ENCODE measurements at places on chromosomes 7 and 10.

GRCh38 chr10:123019941-123020703, 11.3 kb downstream of the ACADSB start:
- no peak for DNase-seq

DNA sequence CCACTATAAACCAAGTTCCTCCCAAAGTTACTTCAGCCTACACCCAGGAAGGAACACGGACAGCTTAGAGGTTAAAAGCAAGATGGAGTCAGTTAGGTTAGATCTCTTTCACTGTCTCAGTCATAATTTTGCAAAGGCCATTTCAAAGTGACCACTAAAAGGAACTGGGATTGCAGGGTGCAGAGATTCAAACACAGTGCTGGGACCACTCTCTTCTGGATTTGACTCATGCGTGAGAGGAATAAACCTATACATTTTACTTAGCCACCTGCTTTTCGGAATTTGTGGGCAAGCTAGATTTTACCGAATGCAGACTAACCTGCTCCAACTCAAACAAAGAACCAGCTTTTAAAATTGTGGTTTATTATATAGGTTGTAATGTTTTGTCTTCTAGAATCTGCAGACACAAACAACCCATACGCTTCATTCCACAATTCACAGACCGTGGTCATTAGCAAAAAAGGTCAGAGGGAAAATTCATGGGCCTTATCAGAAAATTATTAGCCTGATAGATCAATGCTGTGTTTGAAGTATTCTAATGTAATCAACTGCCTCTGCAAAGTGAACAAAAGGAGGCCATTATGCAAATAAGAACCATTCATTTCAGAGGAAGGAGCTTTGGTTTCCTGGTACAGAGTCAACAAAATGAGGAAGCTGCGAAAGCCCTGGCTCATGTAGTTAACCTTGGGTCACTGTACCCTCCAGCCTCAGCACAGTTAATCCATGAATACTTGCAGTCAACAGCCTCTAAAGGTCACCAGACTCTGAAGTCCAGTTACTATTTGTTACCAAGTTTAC, 342.7 kb upstream of the KLF6 start:
- no peak for DNase-seq

DNA sequence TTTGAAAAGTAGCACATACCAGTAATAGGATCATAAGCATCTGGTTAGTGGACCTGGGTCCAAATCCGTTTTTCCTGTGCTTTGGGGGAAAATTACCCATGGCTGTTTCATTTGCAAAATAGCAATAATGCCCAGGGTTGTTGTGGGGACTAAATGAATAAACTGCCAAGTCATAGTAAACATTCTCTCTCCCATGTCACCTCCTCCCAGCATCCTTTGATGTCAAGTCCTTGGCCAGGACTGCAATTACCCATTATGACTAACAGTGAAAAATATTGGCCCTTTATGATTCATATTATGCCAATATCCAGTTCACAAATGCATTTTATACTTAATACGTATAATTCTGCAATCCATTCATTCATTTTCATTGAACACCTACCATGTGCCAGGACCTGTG, 23.0 kb downstream of the TOMM7 start:
- no peak for DNase-seq

- no peak for DNase-seq
These were observed 25.1 kb downstream of the HSPB1 start for GRCh38 chr7:76327610-76328009.

- peak; percentile 35 for DNase-seq
These were observed 71.2 kb downstream of the AOAH start for GRCh38 chr7:36653008-36653662.

DNA sequence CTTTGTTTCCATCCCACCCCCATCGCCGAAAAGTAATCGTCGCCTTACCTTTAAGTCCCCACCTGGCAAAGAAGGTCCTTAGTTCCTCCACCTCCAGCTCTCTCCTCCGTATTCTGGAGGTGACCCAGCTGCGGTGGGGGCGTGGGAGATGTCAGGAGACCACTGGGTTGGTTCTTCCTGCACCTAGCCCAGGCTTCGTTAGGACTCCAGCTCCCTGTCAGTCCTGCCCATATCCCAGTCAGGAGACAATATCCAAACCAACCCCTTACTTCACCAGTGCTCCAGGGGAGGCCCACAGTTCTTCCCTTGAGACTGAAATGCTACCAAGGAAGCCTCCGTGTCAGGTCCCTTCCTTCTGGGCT, 693 bp downstream of the ADIRF start:
- DNase-seq, result no peak

DNA sequence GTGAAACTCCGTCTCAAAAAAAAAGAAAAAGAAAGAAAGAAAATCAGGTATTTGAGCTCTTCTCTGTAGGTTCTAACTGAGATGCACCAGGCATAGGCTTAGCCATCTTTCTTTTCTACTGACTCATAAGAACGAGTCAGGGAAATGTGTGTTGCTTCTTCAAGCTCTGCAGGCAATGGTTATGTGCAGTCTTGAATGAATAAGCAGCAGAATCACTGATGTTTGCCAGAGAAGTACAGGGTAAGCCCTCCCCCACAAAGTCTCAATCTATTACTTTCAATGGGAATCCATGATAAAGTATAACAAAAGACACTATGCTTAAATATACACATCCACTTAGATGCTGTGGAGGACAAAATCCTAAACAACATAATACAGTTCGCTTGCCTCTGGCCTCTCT, 239.2 kb downstream of the PARD3 start:
- DNase-seq, result no peak

- peak; percentile 80 for DNase-seq
These were observed 4.6 kb downstream of the BMI1 start for GRCh38 chr10:22325272-22326144.

DNA sequence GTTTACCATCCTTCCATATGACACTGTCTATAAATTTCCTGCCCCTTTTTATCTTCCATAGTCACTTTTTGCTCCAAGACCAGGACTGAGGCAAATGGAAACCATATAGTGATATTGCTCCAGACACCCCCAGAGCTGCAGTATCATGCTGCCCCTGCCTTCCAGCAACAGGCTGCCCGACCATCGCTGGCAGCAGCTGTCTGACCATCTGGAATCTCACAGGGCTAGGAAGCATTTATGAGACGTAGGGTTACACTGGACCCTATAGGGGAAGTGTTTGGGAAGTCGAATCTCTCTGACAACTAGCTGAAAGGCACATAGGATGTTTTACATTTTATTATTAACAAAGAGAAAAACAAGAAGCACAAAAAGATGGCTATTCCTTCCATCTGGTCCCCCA, 19.4 kb downstream of the ENO4 start:
- no peak for DNase-seq

DNA sequence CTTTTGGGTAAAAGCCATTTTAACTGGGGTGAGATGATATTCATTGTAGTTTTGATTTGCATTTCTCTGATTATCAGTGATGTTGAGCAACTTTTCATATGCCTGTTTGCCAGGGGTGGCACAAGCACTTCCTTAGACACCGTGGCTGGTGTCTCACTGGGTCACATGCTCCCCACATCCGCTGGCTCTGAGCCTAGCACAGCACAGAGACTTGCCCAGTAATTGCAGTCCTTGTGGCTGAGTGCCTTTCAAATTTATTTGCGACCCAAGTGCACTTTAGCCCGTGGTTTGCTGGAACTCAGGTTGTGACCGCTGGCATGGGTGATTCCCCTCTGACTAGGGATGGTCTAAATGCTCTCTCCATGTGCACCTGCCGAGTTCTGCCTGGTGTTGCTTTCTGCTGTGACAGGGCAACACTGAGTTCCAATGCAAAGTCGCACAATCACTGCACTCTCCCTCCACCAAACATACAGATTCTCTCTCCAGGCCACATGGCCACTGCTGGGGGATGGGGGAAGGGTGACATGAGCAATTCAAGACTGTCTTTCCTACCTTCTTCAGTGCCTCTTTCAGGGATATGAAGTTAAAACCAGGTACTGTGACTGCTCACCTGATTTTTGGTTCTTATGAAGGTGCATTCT, 66.5 kb downstream of the ZNF277 start:
- DNase-seq, result no peak

- DNase-seq, result no peak
These were observed 1.1 kb downstream of the RRP12 start for GRCh38 chr10:97399843-97400545.

GRCh38 chr7:105830405-105831301, 45.7 kb downstream of the ATXN7L1 start:
- no peak for DNase-seq

- DNase-seq, result no peak
These were observed 21.4 kb upstream of the MACROH2A2 start for GRCh38 chr10:70031215-70031614.

GRCh38 chr10:58081353-58081752, 186.3 kb downstream of the IPMK start:
- DNase-seq, result no peak

DNA sequence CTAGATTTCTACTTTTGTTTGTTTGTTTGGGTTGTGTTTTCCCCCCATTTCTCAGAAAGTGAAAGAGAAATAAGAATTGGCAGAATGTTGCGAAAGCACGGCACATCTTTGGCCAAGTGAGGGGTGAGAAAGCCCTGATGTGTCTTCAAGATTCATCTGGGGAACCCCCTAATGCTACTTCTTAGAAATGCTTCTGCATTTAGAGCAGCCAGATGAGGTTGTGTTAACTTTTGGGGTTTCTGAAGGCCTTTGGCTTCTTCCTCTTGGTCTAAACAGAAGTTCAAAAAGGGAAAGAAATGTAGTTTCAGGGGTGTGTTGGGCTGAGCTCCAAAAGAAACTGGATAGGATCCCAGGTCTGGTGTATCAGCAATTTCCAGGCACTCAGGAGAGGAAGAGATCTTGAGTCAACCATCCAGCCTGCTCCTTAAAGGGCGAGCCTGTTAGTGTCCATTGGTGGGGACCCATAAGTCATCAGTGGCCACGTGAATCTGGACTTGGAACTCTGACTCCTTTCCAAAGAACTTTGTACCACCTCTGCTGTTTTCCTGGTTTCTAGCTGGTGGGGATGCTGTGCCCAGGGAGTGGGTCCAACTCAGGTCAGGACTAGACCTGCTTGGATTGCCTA, 6.5 kb downstream of the DUSP5 start:
- peak; percentile 49 for DNase-seq

DNA sequence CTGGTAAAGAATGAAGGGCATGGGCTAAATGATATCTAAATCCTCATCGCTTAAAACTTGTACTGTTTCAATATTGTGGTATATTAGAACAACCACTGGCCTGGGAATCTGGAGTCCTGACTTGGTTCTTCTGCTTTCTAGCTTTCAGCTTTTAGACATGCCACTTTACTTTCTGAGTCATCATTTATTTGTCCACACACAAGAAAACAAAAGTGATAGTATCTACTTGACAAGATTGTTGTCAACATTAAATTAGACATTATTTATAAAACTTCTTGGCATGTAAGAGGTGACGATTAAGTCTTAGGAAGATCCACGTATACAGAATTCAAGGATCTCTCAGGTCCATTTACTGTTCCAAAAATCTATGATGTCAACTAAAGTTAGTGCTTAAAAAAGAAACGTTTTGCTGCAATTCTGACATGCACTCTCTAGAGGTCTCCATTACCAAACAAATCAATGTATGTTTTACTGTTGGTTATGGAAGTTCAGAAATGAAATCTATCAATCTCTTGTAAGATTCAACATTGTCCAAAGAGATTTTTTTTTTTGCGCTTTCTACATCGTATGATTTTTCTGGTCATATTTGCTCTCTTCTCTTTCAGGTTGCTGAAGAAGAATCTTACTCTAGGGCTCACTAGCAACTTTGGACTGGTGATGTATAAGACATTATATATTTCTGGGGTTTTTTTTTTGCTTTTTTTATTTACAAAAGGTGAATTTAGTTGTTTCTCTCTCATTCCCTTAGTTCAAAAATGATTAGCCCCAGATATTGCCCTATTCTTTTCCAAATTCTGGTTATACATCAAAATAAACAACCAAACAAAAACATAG, 53.6 kb upstream of the DYNC1I1 start:
- no peak for DNase-seq

GRCh38 chr10:63522995-63523394, 1.8 kb downstream of the REEP3 start:
- no peak for DNase-seq

DNA sequence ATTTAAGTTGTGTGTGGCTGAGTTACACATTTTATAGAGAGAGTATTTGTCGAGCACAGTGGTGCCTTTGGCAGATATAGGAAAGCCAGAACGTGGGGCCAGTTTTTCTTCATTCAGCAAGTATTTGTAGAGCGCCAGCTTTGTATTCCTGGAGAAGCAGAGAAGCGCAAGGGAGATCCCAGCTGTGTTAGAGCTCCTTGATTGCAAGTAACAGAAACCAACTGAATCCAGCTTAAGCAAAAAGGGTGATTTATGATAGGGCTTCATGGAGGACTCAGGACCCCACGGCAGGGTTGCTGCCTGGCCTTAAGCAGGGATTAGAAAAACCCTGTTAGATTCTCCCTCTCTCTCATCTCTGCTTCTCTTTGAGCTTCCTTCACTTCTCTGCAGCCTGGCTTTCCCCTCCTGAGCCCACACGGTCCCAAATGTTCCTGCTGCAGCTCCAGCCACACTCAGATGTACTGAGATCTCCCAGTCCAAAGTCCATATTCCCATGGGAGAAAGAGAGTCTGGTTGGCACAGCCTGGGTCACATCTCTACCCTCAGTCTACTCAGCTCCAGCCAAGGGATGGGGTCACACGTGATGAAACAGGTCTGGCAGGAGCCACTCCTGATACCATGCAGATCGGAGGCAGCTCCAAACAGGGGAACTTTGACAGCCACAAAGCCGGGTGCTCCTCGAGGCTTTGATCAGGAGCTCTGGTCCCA, 16.7 kb downstream of the UBTD1 start:
- no peak for DNase-seq

DNA sequence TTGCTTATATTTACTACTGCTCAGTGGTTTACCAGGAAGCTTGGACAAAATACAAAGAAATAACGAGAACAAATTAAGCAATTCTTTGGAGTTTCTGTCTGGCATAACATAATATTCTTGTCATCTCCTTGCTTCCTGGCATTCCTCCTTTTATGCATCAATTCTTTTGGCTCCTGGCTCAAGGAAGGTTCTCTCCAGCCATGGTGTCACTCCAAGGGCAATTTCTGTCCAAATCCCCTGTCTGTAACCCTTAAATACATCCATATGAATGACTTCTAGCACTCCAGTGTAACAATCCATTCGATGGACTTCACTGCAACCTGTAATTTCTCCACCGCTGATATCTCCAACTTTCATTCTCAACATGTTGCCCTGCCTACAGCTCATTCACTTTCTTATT, 617.7 kb upstream of the ANKRD30A start:
- DNase-seq, result peak; percentile 56

- no peak for DNase-seq
These were observed 6.1 kb upstream of the SLC25A13 start for GRCh38 chr7:96328016-96328415.

All from right hindlimb (tissue), 1 donor.